Prostate gland (tissue), 2 donors: ENCODE measurements at places on chromosomes 7 and 10.

DNA sequence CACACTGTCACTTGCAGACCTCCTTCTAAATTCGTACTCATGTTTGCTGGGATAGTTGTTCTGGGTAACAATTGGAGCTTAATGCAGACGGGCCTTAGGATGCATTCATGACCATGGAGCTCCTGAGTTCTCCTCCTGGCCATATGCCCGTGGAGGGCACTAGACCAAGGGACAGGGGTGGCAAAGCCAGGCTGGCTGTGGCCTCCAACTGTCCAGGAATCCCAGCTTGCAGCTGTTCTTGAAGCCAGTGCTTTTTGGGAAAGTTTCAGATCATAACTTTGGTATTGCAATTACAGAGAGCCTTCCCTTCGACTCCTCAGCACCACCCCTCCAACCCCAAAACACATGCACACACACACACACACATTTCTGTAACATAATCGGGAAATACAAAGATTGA, 30.6 kb downstream of the ANTXRL start:
- DNase-seq: no peak

DNA sequence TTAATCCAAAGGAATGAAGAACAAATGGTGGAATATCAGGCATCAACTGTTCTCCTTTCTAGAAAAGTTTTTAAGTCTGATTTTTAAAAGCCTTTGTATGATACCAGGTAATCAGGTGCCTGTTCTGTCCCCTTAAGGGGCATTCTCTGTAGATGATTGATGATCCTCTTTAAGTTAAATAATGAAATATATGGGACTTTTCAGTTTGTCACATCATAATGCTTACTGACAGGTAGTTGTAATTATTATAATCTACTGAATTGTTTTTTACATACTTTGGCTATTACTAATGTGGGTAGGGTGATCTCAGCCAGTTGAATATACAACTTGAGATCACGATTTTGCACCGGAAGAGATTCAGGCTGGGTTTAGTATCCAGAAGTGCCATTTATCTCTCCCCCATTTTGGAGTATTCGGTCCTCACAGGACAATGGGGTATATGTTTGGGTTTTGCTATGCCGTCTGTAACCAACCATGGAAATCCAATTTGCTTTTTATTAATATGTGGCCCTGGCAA, 330.2 kb downstream of the BICC1 start:
- no peak for DNase-seq

GRCh38 chr7:157564517-157565177, 227.8 kb downstream of the DNAJB6 start:
- no peak for DNase-seq

- no peak for DNase-seq
Observed at GRCh38 chr10:79488336-79488735, 24.0 kb upstream of the EIF5AL1 start.

DNA sequence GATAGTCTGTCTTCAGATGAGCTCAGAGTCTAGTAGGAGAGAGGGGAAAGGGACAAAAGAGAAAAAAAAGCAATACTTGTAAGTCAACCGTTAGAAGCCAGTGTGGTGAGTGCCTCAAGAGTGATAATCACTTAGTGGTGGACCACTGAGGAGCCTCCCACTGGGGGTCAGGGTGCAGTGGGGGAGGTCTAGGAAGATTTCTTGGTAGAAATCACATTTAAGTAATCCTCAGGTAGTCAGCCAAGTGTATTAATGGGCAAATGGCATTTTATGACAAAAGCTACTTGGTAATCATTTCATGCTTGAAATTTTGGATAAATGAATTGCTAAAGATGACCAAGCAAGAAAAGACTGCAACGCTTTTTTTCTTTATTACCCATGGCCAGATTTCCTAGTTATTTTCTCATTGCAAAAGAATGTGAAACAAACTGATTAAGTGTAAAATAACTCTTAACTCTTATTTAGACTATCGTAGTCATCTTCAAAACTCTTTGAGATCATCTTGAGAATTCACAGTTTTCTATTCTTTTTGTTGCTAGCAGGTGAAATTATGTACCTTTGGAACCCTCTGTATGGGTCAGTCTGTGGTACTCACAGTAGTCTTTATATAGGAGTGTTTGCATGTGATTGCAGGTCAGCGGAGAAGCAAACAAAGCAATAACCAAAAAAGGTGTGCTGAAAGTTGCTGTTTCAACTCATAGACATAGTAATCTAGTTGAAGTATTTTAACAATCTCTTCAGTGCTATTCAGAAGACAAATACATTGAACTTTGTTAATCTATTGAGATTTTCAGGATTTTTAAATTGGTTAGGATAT, 63.9 kb downstream of the PPP1R9A start:
- no peak for DNase-seq

GRCh38 chr7:17679458-17679857, 260.8 kb downstream of the SNX13 start:
- DNase-seq: no peak

DNA sequence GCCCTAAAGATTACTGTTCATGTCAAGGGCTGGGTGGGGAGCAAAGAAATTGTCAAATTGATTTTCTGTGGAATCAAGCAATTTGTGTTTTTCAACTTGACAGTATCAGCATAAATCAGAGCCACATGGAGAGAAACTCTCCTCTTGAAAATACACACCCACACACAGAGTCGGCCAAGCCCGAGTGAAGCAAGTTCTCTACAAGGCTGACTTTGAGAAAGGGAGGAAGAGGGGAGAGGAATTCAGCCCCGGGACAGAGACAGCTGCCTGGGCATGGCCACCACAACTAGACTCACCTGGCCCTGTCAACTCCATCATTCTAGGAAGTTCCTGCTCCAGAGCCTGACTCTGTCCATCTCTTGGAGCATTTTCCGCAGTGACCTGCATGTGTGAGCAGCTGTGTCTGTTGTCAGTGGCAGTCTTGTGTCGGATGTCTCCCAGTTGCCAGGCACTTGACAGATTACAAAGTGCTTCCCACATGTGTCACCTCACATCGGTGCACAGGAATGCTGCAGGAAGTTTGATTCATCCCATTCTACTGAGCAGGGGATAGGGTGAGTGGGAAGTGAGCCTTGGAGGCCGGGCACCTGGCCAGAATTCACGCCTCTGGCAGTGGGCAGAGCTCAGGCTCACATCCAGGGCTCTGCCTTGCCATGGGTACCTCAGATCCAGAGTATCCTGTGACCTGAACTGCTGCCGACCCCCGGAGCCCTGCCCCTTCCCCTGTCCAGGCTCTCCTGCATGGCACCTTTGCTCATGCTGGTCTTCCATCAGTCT, 37.9 kb downstream of the ADAM12 start:
- DNase-seq: no peak

- no peak for DNase-seq
Observed at GRCh38 chr7:3174515-3175284, 126.4 kb upstream of the SDK1 start.

DNA sequence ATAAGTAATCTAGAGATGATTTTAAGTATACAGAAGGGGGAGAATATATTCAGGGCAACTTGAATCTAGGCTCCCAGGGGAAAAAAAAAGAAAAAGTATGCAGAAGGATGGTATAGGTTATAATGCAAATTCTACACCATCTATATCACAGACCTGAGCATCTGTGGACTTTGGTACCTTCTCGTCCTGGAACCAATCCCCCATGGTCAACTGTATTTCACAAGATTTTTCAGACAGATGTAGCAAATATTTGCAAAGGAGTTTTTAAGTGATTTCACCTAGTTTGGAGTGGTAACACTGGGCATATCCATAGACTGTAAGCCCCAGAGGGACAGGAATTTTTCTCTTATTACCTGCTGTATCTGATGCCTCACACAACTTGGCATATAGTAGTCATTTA, 58.8 kb downstream of the NOC3L start:
- no peak for DNase-seq

DNA sequence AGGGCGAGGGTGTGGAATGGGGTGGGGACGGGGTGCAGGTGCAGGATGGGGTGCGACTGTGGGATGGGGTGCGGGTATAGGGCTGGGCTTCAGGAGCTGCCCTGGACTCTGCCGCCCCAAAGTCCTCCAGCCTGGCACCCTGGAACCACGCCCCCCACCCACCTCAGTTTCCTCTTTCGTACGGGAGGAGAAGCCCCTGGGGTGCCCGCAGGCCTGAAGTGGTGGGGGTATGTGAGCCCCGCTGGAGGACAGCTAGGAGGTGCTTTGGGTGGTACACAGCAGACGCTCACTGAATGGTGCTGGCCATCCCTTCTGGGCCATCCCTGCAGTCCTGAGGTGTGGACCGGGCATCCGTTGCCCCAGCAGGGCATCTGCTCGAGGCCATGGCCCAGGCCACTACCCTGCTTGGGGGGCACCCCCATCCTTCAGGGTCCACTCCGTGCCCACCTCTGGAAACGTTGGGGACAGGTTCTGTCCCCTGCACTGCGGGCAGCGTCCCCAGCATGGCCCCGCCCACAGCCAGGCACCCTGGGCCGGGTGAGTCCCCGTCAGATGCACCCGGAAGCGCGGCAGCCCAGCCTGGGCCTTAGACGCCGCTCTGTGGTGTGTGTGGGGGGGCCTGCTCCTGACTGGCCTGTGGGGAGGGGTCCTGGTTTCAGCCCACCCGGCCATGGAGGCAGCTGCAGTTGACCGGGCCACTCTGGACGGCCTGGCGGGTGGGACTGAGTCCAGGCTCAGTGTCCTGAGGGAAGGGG, 41.6 kb downstream of the UNCX start:
- no peak for DNase-seq

DNA sequence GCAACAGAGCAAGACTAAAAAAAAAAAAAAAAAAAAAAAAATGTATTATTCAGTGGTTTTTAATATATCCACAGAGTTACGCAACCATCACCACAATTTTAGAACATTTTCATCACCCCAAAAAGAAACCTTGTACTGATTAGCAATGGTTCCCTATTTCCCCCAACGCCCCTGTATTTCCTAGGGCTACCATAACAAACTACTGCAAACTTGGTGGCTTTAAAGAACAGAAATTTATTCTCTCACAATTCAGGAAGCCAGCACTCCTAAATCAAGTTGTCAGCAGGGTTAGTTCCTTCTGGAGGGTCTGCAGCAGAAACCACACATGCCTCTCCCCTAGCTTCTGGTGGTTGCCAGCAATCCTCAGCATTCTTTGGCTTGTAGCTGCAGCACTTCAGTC, 5.9 kb upstream of the NUP42 start:
- DNase-seq: no peak

GRCh38 chr7:130352194-130353074, 7.8 kb downstream of the CPA5 start:
- no peak for DNase-seq

GRCh38 chr10:16436367-16436757, 448 bp upstream of the PTER start:
- DNase-seq: no peak

DNA sequence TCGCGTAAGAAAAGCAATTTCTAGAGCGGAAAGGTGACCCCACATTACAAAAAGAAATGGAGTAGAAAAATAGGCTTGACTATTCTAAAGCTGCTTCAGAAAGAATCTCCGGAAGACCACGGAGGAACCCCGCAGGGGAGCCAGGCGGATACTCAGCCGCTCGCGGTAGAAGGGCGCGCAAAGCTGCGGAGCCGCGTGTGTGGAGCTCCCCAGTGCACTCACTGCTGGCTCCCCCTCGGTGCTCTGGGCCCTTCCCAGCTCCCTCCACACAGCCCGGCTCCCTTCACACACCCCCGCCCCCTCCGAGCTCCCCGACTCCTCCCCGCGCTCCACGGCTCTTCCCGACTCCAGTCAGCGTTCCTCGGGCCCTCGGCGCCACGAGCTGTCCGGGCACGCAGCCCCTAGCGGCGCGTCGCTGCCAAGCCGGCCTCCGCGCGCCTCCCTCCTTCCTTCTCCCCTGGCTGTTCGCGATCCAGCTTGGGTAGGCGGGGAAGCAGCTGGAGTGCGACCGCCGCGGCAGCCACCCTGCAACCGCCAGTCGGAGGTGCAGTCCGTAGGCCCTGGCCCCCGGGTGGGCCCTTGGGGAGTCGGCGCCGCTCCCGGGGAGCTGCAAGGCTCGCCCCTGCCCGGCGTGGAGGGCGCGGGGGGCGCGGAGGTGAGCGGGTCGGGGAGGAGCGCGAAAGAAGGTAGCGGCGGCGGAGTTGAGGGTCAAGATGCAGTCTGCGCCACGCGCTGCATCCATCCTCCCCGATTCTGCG, at the start of gene STEAP2:
TSS of gene STEAP2 (plus strand) at position 350 of the 758 bp plus-strand sequence. CDS start 13,343 bp downstream, outside the sequence.
- peak; percentile 90 for DNase-seq

GRCh38 chr10:29317027-29317420, 28.2 kb downstream of the LYZL1 start:
- no peak for DNase-seq

GRCh38 chr10:102449321-102450123, 1.8 kb downstream of the C10orf95 start:
- DNase-seq: peak; percentile 89

GRCh38 chr7:665736-666453, 60.6 kb upstream of the DNAAF5 start:
- DNase-seq: no peak

DNA sequence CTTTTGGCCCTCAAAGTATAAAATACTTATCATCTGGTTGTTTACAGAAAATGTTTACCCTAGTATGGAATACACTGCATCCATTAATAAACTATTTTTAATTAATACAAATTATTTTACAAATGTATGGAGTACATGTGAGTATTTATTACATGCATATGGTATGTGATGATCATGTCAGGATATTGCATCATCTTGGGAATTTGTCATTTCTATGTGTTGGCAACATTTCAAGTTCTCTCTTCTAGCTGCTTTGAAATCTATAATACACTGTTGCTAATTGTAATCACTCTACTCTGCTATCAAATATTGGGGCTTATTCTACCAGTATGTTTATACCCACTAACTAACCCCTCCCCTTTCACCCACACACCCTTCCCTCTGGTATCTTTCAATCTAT, 103.9 kb upstream of the THSD7A start:
- DNase-seq: no peak

DNA sequence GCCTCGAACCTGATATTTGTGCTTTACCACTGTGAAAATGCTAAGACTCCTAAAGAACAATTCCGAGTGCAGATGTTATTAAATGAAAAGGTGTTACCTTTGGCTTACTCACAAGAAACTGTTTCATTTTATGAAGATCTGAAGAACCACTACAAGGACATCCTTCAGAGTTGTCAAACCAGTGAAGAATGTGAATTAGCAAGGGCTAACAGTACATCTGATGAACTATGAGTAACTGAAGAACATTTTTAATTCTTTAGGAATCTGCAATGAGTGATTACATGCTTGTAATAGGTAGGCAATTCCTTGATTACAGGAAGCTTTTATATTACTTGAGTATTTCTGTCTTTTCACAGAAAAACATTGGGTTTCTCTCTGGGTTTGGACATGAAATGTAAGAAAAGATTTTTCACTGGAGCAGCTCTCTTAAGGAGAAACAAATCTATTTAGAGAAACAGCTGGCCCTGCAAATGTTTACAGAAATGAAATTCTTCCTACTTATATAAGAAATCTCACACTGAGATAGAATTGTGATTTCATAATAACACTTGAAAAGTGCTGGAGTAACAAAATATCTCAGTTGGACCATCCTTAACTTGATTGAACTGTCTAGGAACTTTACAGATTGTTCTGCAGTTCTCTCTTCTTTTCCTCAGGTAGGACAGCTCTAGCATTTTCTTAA, 47.7 kb downstream of the MINPP1 start:
- DNase-seq: no peak

- DNase-seq: no peak
Observed at GRCh38 chr10:44995914-44996669, 4.6 kb upstream of the ZNF22 start.
